T1000 (cell line): ENCODE measurements at places on chromosomes 6 and 20.

DNA sequence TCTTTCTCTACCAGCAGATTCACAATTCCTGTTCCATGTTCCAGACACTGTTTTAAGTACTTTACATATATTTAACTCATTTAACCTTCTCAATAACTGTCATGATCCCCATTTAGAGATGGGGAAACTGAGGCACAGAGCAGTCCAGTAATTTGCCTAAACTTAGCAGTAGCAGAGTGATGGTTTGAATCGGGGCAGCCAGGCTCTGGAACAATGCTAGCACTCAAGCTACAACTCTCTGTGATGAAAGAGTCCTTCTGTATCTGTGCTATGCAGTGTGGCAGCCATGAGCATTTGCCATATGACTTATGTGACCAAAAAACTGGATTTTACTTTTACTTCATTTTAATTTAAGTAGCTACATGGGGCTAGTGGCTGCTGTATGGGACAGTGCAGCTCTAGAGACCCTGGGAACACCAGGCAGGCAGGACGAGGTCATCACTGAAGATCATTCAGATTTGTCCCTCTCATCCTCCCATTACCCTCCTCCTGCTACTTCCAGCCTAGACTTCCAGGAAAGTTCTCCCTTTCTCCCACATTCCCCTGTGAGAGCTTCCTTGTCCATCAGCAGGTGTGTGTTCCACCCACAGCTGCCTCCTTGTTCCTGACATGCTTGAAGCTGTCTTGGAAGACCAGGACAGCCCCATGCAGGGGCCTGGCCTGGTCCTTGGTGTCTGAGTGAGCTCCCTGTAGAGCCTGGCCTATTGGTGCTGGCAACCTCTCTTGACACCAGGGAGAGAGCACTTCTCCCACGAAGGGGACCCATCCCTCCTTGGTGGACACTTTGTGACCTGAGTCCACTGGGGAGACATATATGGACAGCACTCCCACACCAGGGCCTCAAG is 157.0 kb downstream of the MRPL14 start:
- DNase-seq, result no peak

GRCh38 chr6:25389471-25389870 is 110.3 kb downstream of the CARMIL1 start:
- DNase-seq, result no peak

DNA sequence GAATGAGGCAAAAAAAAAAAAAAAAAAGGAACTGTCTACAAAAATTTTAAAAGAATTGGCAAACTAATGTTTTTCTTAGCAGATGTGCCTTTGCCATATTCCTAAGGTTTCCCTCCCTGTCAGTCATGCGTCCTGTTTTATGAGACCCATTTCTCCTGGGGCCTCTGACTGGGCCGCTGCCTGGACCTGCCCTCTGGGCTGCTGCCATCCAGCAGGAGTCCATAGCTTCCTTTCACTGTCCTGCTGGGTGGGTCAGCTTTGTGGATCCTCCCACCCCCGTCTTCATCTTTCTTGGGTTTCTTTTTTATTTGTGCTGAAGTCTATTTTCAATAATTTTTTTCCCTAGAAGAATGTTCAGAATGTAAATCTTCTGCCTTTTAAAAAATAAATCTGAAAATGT is 110.8 kb upstream of the SCP2D1 start:
- DNase-seq, result no peak

DNA sequence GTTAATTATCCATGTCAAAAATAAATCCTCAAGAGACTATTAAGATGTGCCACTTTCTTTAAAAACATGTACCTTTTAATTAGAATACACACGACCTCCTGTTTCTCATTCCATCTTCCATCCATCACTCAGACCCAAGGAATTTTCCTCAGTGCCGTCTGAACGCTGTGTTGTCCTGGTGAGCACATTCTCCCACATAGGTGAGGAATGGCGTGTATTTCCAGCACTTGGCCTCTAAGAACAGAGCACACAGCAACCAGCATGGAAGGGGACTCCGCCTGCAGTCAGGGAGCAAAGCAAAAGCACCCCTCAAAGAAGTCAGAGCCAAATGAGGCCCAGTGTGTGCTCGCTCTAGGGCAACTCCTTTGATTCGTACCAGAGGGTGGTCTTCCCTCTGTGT is 45.9 kb downstream of the TBXT start:
- DNase-seq, result no peak

GRCh38 chr20:4150070-4150441 is 134.7 kb upstream of the RNF24 start:
- no peak for DNase-seq

GRCh38 chr20:37526238-37526838 is 1.3 kb downstream of the BLCAP start:
- DNase-seq, result peak; percentile 22

- DNase-seq, result no peak
Measured at GRCh38 chr20:37797669-37798175, 103.9 kb downstream of the CTNNBL1 start.

DNA sequence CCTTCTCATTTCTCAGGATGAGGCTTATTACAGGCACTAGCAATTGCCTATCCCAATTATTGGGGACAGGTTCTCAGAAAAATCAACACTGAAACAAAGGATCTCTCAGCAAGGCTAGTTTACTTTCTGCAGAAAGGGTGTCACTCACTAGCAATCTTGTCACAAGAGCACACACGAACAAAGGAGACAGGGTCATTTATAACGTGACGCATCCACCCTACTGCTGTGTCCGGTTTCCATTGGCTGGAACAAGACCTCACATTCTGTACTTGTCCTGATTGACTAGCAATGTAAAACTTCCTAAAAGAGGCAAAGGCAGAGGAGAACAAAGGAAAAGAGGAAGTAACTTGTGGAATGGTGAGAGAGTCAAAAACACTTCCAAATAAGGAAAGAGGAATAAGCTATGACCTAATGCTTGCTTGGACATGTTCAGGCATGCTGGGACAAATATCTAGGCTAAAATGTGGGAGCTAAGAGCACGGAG is 160.2 kb upstream of the STXBP5 start:
- no peak for DNase-seq

GRCh38 chr20:59138114-59138748 is 25.4 kb upstream of the ZNF831 start:
- DNase-seq, result no peak

DNA sequence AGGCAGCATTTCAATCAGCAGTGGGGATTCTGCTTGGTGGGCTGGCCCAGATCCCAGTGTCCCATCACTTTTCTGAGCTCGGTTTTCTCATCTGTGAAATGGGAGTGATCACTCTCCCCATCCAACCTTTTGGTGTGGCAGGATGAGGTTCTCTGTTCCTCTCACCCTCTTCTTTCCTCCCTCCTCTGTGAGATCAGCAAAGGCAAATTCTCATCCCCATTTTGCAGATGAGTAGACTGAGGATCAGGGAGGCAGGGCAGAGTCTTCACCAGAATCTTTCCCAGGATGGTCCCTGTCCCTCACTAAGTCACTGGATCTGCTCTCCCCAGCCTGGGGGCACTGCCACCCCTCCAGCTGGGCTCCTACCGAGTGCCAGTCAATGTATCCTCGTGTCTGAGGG is 60.6 kb upstream of the SLC32A1 start:
- no peak for DNase-seq

- DNase-seq, result no peak
Measured at GRCh38 chr20:32332614-32333013, 25.5 kb upstream of the ASXL1 start.

DNA sequence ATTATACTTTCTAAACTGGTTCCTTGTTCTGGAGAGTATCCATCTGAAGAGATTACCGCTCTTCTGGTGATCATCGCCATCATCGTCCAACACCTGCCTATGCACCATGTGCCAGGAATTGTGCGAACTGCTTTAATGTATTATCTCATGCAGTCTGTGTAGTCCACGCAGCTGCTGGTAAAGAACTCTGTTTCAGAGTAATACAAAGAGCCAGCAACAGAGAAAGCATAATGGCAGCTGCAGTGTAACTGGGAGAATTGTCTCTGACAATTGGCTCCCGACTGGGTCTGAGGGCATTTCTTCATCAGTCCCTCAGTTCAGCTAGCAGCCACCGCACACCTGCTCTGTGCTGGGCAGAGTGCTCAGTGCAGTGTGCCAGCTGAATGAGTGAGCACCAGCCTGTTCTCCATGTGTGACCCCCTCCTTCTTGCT is 383.4 kb downstream of the GRIK2 start:
- no peak for DNase-seq
